NCI-H226 (cell line): ENCODE measurements at places on chromosomes 5 and 9.

- no peak for DNase-seq
Observed at GRCh38 chr9:116628716-116629115, 58.4 kb upstream of the TRIM32 start.

DNA sequence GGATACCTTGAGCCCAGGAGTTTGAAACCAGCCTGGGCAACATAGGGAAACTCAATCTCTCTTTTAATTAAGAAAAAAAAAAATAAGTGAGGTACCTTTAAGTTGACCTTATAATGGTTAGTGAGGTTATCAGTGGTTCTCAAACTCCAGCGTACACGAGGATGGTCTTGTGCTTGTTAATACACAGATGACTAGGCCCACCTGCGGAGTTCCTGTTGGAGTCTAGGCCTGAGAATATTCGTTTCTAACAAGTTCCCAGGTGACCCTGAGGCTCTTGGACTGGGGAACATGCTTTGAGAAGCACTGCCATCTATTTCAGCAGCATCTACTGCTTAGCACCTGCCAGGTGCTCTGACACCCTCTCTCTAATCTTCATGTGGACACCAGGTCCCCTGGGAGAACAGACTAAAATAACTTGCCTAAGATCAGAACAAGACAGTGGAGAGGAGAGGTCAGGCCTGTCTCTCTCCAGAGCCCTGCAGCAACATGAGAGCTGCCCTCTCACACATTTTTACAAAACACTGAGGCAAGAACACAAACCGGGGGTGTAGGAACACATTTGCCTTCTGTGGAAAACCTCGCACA lies 24.6 kb downstream of the TLE1 start:
- DNase-seq, result no peak

DNA sequence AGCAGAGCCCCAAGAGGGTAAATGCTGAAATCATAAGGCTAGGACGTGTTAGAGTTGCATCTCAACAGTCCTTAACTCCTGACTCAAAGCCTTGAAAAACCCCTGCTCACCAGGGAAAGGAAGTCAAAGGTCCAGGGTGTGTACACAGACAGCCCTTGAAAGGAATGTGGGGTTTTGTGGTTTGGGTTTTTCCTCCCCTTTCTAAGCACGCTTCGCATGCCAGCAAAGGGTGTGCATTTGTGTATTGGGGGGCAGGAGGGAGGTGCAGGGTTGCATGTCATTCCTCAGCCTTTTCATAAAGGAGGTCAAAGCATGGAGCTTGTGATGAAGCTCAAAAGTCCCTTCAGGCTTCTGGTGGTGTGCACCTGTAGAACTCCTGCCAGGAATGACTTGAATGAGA lies 17.3 kb upstream of the XPA start:
- peak; percentile 97 for DNase-seq

DNA sequence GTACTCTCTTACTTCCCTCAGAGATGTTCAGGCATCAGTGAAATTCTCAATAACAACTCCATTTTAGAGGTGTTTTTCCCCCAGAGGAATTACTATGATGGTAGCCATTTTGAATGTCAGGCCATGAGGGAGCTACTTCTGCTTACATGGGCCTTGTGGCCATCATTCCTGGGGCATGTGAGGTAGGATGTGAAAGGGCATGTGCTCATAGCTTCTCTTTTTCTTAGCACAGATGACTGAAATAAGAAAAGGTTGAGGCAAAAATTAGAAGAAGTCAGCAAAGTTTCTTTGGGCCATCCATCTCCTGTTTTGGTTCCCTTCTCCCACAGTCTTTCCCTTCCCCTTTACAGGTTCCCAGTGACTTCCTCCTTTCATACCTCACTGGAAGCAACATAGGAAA lies 68.8 kb downstream of the FEM1C start:
- no peak for DNase-seq

- no peak for DNase-seq
Observed at GRCh38 chr5:144048259-144048856, 122.1 kb downstream of the YIPF5 start.

DNA sequence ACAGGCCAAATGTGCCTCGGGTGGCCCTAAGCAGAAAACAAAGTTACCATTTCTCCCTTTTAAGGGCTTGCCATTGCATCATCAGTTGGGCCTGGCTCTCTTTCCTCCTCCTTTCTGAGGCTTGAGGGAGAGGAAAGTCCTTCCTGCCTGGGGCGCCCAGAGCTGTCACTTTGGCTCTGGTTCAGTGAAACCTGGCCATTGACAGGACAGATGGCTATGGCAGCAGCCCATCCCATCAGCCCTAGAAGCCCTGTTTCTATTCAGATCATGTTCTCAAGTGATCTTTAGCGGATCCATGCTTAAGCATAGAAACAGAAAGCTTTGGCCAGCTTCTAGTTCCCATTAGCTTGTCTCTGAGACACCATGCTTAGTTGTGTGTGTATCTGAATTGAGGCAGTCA lies 293.4 kb downstream of the YTHDC2 start:
- no peak for DNase-seq

- no peak for DNase-seq
Observed at GRCh38 chr9:26326563-26326962, 566.0 kb downstream of the CAAP1 start.

DNA sequence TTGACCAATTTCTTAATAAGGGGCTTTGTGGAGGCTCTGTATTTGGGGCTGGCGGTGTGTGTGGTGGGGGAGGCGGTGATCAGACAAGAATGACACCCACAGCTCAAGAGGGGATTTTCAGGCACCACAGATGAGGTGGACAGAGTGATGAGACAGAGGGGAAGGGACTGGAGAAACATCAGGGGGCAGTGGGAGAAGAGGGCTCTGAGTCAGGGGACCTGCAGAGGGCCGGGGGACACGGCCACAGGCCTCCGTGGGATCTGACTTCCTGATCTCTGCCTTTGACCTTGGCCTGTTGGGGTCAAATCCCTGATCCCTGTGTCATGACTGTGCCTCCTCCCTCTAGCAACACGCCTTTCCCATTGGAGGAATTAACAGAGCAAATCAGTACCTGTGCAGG lies 197.7 kb downstream of the C9orf50 start:
- no peak for DNase-seq

DNA sequence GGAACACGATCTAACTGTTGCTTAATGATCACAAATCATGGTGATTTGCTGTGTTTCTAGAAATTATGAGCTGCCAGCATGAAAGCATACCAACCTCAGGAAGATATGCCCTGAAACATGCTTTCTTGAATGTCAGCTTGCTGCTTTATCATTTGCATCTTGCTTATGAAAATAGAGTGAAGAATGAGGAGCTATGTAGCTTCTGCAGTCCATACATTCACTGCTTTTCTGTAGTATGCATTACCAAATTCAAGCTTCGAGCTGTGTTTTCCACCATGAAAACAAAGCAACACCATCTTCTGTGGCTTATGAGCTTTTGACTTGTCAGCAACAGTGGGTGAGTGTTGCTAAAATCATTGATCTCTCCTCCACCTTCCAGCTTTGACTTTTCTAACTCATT lies 16.5 kb downstream of the F2RL2 start:
- no peak for DNase-seq

DNA sequence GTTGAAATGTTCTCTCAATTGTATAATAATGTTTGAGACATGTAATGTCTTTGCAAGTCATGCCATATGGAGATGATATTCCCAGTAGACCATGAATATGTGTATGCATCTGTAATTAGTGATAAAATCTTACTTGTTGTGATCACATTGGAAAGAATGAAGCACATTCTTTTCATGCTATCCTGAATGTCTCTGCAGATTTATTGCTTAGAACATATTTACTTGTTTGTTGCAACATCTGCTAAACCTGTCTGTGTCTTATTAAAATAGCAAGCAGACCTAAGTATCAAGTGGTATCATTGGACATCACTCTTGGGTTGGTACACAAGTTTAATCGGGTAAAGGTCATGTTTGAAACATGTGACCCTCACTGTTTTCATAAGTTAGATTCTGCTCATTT lies 265.5 kb upstream of the CD180 start:
- no peak for DNase-seq

DNA sequence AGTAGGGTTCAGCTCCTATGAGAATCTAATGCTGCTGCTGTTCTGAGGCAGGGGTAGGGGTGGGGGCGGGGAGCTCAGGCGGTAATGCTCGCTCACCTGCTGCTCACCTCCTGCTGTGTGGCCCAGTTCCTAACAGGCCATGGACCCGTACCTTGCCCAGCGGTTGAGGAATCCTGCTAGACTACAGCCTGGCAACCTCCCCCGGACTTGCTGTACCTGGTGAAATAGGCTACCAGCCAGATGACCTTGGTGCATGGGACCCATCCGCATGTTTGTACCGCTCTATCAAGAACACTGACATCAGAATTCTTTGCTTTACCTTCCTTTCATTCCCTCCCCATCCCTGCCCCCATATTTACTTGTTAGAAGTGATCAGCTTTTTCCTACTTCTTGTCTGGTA lies 15.3 kb downstream of the IL31RA start:
- DNase-seq, result no peak

DNA sequence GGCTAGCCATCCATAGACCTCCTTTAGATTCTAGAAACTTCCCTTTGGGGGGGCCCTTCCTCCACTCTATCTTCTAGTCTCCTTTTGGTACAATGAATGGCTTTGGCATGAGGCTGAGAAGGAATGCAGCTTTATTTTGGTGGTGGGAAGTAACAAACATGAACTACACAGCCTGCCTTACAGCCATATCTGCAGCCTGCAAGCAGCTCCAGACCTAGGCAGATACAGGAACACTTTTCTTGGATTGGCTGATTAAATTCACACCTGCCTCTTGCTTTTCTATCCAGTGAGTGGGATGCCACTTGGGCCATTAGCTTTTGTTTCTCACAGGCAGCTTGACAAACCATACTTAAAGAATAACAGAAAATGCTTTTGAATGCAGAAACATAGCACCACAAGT lies 28.2 kb downstream of the NR6A1 start:
- no peak for DNase-seq

- no peak for DNase-seq
Observed at GRCh38 chr5:76180814-76181805, 97.9 kb downstream of the SV2C start.

DNA sequence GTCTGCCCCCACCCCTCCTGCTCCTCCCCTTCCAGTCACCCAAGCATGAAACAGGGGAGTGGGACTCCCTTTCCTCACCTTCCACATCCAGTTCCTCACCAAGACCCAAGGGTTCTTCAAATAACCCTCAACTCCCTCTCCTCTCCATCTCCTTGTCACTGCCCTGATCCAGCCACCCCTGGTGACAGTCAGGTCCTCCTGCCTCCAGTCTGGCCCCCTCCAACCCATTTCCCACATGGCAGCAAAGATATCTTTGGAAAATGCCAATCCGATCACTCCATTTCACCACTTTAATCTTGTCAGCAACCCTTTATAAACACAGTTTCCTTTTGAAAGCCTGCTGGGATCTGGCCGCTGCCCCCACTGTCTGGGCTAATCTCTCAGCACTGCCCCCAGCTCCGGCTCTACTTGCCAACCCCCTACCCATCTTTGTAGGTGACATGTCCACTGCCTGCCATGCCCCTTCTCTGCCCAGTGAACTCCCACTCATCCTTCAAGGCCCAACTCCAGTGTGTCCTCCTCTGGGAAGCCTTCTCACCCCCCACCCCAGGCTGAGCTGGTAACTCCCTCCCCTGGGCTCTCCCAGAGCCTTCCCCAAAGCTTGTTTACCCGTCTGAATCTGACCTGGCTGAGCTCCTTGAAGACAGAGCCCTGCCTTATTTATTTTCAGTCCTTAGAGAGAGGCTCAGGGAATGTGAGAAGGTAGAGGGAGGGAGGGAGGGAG lies 781 bp upstream of the MYOZ3 start:
- no peak for DNase-seq

DNA sequence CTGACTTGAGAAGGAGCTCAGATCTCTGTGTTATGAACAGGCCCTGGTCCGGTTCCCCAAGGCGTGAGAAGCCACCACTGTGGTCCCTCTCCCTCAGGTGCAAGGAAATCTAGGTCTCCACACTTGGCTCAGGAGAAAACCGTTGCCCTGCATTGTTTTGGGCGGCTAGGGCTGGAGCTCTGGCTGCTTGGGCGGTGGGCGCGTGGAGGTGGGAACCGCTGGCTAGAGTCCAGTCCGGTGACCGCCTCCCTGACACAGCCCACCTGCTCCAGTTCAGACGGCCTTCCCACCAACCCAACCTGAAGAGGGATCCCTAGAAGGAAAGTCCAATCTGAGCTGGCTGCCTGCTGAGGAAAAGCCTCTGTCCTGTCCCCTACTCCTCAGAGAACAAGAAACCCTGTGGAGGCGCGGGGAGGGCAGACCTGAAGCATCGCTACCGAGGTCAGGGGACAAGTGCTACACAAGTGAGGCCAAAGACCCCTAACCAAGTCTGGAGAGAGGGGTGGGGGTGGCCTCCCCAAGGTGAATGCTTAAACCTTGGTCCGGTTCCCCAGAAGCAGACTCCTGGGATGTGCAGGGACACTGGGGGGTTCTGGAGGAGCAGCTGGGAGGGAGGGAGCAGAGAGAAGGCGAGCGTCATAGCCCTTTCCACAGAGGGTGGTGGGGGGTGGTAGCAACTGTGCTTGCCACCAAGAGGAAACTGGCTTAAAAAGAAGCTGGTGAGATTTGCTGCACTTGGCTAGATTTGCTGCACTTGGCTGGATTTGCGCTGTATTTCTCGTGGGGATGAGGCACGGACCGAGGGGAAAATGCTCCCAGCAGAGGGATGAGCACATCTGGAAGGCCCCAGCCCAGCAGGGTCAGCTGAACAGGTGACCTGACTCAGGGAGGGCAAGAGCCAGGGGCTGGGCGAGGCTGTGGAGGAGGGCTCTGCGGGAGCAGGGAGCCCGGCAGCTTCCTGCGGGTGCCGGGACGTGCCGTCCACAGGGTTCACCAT lies 65.2 kb downstream of the RAPGEF1 start:
- DNase-seq, result no peak

- no peak for DNase-seq
Observed at GRCh38 chr5:113519412-113519811, 5.9 kb downstream of the YTHDC2 start.

DNA sequence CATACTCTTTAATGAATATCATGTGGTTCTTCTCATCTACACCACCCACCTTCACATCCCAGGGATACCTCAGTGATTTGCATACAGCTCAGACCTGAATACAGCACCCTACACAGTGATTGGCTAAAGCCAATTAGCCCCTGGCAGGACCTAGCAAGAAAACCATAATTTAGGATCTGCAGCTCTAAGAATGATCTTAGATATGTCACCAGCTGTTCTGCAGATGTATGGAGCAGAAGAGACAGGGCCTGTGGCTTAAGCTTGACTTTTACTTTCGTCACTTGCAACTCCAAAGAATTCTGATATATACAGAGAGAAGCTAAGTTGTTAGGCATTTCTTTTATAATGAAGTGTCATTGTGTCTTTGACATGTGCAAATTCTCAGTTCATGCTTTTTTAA lies 483.2 kb upstream of the C9orf72 start:
- DNase-seq, result no peak

DNA sequence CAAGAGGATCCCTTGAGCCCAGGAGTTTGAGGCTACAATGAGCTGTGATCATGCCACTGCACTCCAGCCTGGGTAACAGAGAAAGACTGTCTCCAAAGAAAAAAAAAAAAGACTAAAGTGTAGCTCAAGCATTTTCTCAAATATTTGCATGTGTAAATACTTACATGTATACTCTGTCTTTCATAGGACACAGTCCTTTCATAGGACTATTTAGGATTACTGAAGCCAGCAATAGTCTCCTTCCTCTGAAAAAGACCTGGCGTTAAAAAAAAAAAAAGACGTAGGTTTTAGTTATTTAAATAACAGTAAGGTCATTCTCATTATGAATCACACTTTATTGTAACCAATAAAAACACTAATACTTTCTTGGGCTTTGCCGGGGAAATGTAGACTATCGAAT lies 29.9 kb downstream of the HSDL2 start:
- DNase-seq, result no peak
